ENCODE measurements at places on chromosomes 4 and X.

- DNase-seq = peak; percentile 9
- peak overlapping the region; percentile 37 for H3K4me3 ChIP-seq
- H3K4me1 ChIP-seq = no peaks in the 10 kb centered on the region
- H3K27ac ChIP-seq = no peak overlapping the region
- no peaks in the 10 kb centered on the region for H3K27me3 ChIP-seq
Measured at GRCh38 chrX:24371391-24371972, 11.0 kb downstream of the SUPT20HL1 start.

GRCh38 chr4:77669946-77670590 is 64.4 kb downstream of the CXCL13 start:
- H3K4me3 ChIP-seq = no peak overlapping the region
- no peak overlapping the region for H3K27ac ChIP-seq
- H3K36me3 ChIP-seq = no peaks in the 10 kb centered on the region

DNA sequence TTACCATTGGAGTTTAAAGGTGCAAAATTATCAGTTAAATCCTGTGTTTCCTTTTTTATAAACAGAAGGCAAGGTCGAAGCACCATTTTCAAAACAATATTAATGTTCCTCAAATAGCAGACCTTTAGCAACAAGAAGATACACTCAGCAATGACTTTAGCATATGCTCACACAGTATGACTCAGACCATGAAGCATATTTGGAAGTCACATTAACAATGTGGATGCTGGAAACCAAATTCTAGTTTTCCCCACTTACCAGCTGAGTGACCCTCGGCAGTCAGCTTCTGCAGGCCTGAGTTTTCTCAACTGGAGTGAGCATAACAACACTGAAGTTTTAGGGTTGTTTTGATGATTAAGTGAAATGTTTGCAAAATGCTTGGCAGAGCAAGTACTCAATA is 130.5 kb downstream of the ANK2 start:
- no peak overlapping the region for H3K4me3 ChIP-seq
- no peak for DNase-seq
- H3K36me3 ChIP-seq = no peaks in the 10 kb centered on the region
- no peaks in the 10 kb centered on the region for H3K27me3 ChIP-seq
- H3K27ac ChIP-seq = no peak overlapping the region

DNA sequence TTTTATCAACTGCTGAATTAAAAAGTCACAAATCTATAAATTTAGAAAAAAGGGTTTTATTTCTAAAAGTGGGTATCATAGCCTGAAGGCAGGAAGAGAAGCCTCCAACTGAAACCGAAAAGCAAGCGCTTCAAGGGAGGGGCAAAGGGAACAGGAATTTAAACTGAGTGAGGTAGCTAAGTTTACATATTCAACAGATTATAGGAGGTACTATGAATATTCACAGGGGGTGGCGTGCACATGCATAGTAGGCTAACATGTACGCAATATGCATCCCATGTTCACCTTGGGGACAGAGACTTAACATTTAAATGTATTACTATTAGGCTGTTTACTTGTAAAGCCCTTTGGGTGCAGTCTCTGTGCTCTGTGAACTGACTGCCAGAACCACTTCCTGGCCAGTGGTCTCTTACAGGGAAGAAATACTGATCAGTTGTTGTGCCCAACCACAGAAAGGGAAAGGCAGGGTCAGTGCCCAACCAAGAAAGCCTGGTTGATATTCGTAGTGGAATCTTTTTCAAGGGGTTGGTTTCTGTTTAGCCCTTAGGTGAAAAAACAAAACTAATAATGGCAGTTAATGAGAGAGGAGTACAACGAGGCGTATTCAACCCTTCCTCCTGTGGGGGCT is 168.7 kb upstream of the GALNTL6 start:
- no peaks in the 10 kb centered on the region for H3K27me3 ChIP-seq
- no peak overlapping the region for H3K4me3 ChIP-seq
- no peak for DNase-seq
- no peak overlapping the region for H3K27ac ChIP-seq
- no peaks in the 10 kb centered on the region for H3K36me3 ChIP-seq
- no peaks in the 10 kb centered on the region for H3K4me1 ChIP-seq

GRCh38 chrX:131812847-131813825 is 210.0 kb upstream of the STK26 start:
- no peak for DNase-seq
- H3K27me3 ChIP-seq = no peaks in the 10 kb centered on the region
- no peaks in the 10 kb centered on the region for H3K4me1 ChIP-seq
- H3K27ac ChIP-seq = no peak overlapping the region
- H3K36me3 ChIP-seq = no peaks in the 10 kb centered on the region
- H3K4me3 ChIP-seq = peak overlapping the region; percentile 55

GRCh38 chr4:121057466-121057922 is 14.8 kb downstream of the NDNF start:
- no peak for DNase-seq
- no peak overlapping the region for H3K27ac ChIP-seq
- H3K4me3 ChIP-seq = no peak overlapping the region
- no peaks in the 10 kb centered on the region for H3K4me1 ChIP-seq

Measured in thoracic aorta (tissue), 2 donors.